Renal cortex interstitium (tissue), 15 donors: ENCODE measurements at places on chromosomes 7 and 10. TPM values are rescaled to one million over a fixed set of nuclear protein-coding genes. Genes with fewer than 3 reads are reported as not detected.

DNA sequence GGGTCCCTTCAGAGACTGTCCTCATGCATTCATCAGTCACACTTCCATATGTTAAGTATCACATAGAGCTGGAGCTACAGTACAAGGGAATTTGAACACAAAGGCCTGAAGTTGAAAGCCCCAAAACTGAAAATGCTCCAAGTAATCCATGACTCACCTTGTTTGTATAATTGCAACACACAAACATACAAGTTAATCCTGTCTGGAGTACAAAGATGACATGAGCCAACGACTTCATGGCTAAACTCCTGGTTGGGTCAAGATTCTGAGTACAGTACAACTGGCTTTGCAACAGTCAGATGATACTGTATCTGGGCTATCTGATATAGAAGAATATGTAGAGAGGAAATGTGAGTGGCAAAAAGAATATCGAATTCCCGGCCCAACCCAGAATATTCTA is 73.1 kb upstream of the AASS start:
- no peak for DNase-seq

DNA sequence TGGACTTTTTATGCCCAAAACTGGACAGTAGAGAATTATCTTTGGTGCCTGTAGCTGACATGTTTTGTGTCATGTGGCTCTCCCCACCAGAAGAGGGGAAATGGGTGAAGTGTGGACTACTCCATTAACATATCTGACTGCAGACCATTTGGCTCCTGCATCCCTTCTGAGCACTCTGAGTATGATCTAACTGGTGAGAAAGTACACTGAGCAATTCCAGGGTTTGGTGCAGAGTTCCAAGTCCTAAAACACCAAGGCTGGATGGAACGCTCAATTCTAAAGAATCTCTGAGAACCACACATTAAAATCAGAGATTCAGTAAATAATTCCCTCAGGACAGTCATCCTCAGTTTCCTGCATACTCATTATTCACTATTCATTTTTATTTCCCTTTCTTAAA is 22.8 kb upstream of the OSBPL3 start:
- no peak for DNase-seq

Gene OR2A5
- polyA plus RNA-seq: not detected

- no peak for DNase-seq
These were observed 20.3 kb downstream of the YWHAG start for GRCh38 chr7:76338298-76339084.
